Activated T-helper 17 cell treated with anti-CD3 and anti-CD28 coated beads, Interleukin-2, amount 50 U/mL, for 72 hours (primary cell): ENCODE measurements at places on chromosomes 1 and 21. TPM values are rescaled to one million over a fixed set of nuclear protein-coding genes. Genes with fewer than 3 reads are reported as not detected.

GRCh38 chr1:30768830-30769718, 11.5 kb upstream of the LAPTM5 start:
- H3K4me3 ChIP-seq, result no peak overlapping the region
- no peak for ATAC-seq
- no peaks in the 10 kb centered on the region for H3K27me3 ChIP-seq

DNA sequence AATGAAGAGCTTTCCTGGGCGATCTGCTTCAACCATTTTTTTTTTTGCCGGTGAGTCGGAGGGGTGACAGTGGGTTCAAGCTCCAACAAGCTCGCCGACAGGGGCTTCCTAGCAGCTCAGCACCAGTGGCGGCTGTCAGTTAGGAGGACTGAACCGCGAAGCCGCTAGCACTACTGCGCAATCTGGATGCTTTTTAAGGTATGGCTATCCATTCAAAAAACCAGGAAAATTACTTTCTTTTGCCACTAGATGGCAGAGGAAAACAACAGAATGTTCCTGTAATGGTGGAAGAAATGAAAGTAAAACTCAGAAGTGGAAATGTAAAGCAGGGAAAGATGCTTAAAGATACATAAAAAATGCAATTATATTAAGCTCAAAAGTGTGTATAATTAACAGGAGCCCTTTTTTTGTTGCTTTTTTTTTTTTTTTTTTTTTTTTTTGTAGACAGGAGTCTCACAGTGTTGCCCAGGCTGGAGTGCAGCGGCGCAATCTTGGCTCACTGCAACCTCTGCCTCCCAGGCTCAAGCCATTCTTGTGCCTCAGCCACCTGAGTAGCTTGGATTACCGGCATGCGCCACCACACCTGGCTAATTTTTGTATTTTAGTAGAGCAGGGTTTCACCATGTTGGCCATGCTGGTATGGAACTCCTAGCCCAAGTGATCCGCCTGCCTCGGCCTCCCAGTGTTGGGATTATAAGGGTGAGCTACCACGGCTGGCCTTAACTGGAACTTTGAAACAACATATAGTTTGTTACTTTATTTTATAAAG, 8.5 kb downstream of the KYAT3 start:
- peak overlapping the region; percentile 71 for H3K27ac ChIP-seq
- H3K27me3 ChIP-seq, result no peaks in the 10 kb centered on the region
- peak; percentile 50 for ATAC-seq

DNA sequence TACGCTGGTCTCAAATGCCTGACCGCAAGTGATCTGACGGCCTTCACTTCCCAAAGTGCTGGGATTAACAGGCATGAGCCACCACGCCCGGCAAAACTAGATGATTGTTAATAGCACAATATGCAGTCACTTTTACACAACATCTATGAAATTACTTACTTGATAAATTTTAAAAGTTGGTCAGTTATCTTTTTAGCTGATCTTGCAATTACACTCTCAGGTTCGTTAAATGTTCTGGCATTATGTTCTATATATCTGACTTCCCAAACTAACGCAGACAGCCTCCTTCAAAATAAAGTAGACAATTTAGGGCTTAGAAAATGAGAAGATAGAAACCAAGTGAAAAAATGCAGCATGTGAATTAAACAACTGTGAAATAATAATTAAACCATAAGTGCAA, 31.8 kb upstream of the PSMG1 start:
- no peak overlapping the region for H3K27ac ChIP-seq
- ATAC-seq, result no peak
- H3K36me3 ChIP-seq, result peaks cover 96% of the 10 kb centered on the region
- peaks cover 13% of the 10 kb centered on the region for H3K4me1 ChIP-seq
- no peaks in the 10 kb centered on the region for H3K27me3 ChIP-seq
- no peak overlapping the region for H3K4me3 ChIP-seq

GRCh38 chr1:242579528-242580235, 55.2 kb upstream of the PLD5 start:
- H3K27ac ChIP-seq, result no peak overlapping the region
- no peak overlapping the region for H3K4me3 ChIP-seq
- H3K27me3 ChIP-seq, result no peaks in the 10 kb centered on the region
- no peaks in the 10 kb centered on the region for H3K36me3 ChIP-seq
- no peak for ATAC-seq
- no peaks in the 10 kb centered on the region for H3K4me1 ChIP-seq

DNA sequence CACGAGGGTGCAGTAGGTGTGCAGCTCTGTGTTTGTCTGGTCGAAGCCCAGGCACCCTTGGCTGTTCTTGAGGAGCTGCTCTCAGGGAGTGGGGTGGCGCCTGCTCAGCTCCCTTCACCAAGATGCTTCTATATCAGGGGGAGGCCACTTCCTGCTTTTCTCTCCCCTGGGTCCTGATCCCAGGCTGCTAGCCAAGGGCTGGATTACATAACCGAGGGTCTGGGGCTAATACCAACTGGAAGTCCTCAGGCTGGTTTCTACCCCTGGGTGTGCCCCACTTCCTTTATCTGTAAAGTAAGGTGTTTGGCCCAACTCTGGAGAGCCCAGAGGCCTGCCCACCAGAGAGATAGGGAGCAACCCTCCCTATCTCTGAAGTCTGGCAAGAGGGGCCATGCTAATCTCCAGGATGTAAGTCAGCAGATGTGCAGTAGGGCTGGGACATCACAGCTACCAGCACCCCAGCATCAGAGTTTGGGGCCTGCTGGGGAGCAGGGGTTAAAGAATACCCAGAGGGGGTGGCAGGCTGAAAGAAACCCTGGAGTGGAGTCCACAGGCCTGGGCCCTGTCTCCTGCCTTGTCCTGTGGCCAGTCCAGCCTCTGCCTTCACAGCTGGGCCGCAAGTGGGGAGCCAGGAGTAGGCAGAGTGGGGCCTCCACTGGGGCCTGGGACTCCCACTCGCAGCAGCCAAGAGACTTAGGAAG, 2.1 kb downstream of the SELENBP1 start:
- H3K4me1 ChIP-seq, result no peaks in the 10 kb centered on the region
- no peak overlapping the region for H3K27ac ChIP-seq
- no peaks in the 10 kb centered on the region for H3K27me3 ChIP-seq
- no peak overlapping the region for H3K4me3 ChIP-seq
- H3K36me3 ChIP-seq, result no peaks in the 10 kb centered on the region

DNA sequence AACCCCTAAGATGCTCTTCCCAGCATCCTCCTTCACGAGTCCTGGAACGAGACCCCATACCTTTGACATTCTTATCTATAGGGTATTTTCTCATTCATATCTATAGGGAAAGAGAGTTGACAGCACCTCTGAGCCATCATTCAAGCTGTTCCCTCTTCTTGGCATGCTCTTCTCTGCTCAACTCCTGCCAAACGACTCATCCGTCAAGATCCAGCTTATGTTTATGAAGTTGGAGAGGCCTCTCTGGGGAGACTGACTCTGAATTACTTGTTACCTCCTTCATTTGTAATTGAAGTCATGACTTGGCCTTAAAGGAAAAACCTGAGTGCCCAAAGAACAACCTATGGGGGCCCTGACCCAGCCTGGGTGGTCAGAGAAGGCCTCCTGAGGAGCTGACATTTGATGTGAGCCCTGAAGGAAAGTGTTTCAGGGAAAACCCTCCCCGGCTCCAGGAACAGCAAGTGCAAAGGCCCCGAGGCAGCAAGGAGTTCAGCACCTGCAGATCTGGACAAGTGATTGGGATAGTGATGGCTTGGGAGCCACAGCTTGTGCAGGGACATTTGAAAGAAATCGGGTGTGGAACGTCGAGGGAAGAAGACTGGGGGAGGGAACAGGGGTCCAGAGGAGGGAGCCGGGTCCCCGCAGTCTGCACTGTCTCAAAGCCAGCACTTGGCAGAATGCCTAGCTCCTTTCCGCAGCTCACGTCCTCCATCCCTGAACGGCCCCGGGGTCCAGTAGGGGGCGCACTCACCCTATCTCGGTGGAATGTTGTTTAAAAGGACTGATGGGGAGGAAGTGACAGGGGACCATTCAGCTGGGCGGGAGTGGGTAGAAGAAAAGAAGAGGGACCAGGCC, 14.0 kb upstream of the CDA start:
- ATAC-seq, result peak; percentile 52
- peaks cover 41% of the 10 kb centered on the region for H3K27me3 ChIP-seq
- no peaks in the 10 kb centered on the region for H3K36me3 ChIP-seq
- H3K4me1 ChIP-seq, result no peaks in the 10 kb centered on the region
- no peak overlapping the region for H3K4me3 ChIP-seq

DNA sequence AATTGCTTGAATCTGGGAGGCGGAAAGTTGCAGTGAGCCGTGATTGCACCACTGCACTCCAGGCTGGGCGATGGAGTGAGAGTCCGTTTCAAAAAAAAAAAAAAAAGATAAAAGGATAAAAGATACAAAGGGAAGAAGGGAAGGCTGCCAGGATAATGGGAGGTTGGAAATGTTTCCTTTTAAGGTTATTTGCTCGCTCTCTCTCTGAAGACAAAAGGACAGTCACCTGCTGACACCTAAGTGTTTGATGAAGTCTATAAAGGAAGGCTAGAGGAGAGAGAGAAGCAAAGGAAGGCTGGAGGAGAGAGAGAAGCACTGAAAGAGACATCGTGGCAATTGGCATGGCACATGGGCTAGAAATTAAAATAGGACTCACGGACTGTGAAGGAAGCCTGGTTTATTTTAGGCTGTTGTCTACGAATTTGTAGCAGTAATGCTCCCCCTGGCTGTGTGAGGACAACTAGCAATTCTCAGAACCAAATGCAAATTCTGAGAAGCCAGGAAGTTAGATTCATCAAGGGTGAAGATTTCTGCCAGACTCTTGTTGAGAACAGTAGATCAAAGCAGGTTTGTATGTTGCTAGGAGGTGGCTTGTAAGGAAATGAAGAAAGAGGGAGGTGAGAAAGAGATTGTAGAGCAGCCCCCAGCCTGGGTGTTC, 154.2 kb downstream of the ZP4 start:
- H3K4me3 ChIP-seq, result peak overlapping the region; percentile 43
- H3K27ac ChIP-seq, result peak overlapping the region; percentile 65
- no peaks in the 10 kb centered on the region for H3K36me3 ChIP-seq
- peak; percentile 64 for ATAC-seq
- H3K4me1 ChIP-seq, result peaks cover 7% of the 10 kb centered on the region
- H3K27me3 ChIP-seq, result no peaks in the 10 kb centered on the region

- no peaks in the 10 kb centered on the region for H3K4me1 ChIP-seq
- peaks cover 3% of the 10 kb centered on the region for H3K27me3 ChIP-seq
- H3K27ac ChIP-seq, result no peak overlapping the region
- ATAC-seq, result no peak
These were observed 7.7 kb downstream of the PRAMEF1 start for GRCh38 chr1:12798911-12799310.

DNA sequence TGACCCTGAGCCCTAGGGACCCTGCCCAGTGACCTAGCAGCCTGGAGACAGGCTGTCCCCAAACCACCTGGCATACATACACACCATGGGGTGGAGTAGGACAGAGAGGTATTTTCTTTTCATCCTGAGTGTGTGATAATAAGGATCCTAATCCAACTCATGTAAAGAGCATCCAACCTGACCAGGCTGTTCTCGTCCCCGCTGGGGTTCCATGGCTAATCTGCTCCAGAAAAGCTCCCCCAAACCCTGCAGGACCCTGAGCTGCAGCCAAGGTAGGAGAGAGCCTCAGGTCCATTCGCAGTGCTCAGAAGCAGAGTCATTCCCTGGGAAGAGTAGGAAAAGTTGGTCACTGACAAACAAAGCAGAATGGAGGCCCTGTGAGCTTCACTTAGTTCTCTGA, 31.4 kb downstream of the KCND3 start:
- ATAC-seq, result no peak
- H3K4me1 ChIP-seq, result no peaks in the 10 kb centered on the region
- H3K27me3 ChIP-seq, result peaks cover 32% of the 10 kb centered on the region

GRCh38 chr21:37575580-37575979, 209.0 kb downstream of the DYRK1A start:
- no peak overlapping the region for H3K4me3 ChIP-seq
- H3K36me3 ChIP-seq, result no peaks in the 10 kb centered on the region
- no peak for ATAC-seq
- H3K4me1 ChIP-seq, result no peaks in the 10 kb centered on the region
- H3K27me3 ChIP-seq, result peaks cover under 1% of the 10 kb centered on the region
- no peak overlapping the region for H3K27ac ChIP-seq

GRCh38 chr1:201989354-201990128, 7.1 kb downstream of the RNPEP start:
- no peak overlapping the region for H3K27ac ChIP-seq
- ATAC-seq, result no peak
- peaks cover 67% of the 10 kb centered on the region for H3K36me3 ChIP-seq
- H3K4me3 ChIP-seq, result no peak overlapping the region

DNA sequence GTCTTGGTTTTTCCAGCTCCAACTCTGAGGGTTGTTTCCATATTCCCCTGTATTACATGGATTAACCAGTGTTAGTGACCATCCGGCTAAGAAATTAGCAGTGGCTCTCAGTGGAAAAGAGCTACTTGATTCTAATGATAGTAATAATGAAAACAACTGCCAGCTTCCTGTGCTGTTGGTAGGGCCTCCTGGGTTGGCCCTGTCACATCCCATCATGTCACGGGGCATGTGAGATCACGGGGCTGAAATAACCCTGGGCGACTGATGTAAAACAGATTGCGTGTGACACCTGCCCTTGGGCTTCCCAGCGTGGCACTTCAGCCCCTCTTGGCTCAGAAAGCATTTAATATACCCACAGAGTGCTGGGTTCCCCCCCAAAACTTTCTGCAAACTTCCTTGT, 149.0 kb downstream of the ROR1 start:
- no peaks in the 10 kb centered on the region for H3K36me3 ChIP-seq
- no peaks in the 10 kb centered on the region for H3K4me1 ChIP-seq
- H3K27me3 ChIP-seq, result peaks cover 14% of the 10 kb centered on the region
- no peak overlapping the region for H3K4me3 ChIP-seq

DNA sequence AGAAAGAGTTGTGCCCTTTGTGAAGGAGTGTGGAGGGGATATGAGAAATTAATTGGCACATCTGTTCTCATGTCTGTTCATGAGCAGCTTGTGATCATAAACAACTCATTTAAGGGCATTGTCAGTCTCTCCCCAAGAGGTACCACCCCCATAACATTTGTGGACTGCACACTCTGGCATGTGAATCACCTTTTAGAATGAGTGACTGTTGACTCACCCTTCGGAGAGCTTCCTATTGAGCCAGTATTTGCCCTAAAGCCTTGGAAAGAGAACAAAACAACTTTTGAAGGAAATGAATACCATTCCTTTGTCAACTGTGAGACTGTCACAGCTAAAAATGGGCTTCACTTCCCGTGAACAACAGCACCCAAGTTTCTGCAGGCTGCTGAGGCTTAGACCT, 27.5 kb upstream of the MYSM1 start:
- peak overlapping the region; percentile 40 for H3K4me3 ChIP-seq
- H3K36me3 ChIP-seq, result no peaks in the 10 kb centered on the region
- no peaks in the 10 kb centered on the region for H3K27me3 ChIP-seq

DNA sequence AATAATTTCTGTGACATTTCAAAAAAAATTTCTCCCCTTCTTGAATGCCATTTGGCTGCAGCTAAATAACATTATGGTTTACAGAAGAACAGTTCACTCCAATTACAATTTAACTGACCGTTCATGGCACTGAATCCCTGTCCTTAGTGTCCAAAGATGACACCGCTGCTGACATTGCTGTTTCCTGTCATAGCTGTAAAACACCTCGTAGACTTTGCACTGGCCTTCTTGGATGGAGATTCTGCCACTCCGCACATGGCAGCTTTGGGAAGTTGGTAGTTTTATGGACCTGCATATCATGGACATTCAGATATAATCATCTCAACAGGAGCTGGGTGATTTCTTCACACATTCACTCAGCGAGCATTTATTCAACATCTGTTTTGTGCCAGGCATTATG, 5.0 kb downstream of the ARMH1 start:
- H3K27me3 ChIP-seq, result no peaks in the 10 kb centered on the region
- no peak overlapping the region for H3K4me3 ChIP-seq
- no peaks in the 10 kb centered on the region for H3K36me3 ChIP-seq
- no peak for ATAC-seq
- no peak overlapping the region for H3K27ac ChIP-seq
- H3K4me1 ChIP-seq, result peaks cover 7% of the 10 kb centered on the region

GRCh38 chr21:36471254-36471723, 8.6 kb downstream of the CLDN14 start:
- H3K27ac ChIP-seq, result no peak overlapping the region
- H3K27me3 ChIP-seq, result peaks cover 18% of the 10 kb centered on the region
- H3K4me1 ChIP-seq, result no peaks in the 10 kb centered on the region
- peak; percentile 86 for ATAC-seq

Gene ALG6
- total RNA-seq, result 20.4 TPM

Gene CLCNKB
- total RNA-seq, result 0.13 TPM
